ENCODE measurements at places on chromosomes 1 and 21.

DNA sequence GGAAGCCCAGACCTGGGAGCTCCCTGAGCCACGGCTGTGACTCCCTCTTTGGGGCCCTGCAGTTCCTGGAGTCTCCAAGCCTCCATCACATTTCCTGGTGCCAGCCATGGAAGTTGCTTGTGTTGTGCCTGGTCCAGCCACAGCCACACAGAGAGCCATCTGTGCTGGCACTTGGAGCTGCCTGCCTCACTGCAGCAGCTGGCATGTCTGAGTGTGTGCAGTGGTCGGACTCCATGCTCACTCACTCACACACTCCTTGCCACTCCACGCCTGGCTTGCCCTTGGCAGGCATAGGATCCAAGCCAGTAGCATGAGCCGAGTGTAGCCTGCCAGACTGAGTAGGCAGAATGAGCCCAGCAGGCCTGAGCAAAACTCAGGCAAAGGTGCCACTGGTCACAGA, 516.3 kb upstream of the BEND5 start:
- DNase-seq = no peak

DNA sequence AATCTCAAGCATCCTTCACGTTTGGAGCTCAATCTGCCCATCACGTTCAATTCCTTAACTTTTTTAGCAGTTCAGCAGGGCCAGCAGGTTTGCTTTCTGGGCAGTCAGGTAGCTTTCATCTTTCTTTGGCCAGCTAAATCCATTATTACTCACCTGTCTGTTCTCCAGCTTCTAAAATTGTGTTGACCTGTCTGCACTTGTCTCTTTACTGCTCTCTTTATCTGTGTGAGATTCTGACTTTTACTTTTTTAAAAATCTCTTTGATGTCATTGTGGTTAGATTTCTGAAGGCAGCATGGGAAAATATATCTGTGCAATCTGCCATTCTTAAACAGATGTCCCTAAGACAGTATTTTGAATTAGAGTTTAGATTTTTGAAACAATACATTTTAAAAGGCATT, 24.9 kb upstream of the CYYR1 start:
- DNase-seq = no peak

DNA sequence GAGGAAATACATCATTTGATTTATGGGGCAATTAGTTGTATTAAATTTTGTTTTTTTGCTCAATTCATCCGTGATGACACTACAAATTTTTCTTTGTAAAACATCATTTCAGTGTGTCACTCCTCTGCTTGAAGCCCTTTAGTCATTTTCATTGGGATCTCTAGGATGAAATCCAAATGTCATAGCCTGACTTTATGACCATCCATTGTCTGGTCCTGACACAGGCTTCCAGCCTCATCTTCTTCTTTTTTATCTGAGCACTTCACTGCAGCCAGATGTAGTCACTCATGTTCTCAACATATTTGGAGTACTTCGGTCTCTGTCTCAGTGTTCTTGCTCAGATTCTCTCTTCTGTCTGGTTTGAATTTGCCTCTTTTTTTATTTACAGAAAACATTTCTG, 173.1 kb downstream of the HMCN1 start:
- DNase-seq = no peak

GRCh38 chr1:37634244-37634991, at the start of gene RSPO1:
Gene RSPO1 (minus strand): TSS chr1:37634892. CDS start chr1:37629661, 5,231 bp downstream.
- peak; percentile 31 for DNase-seq

DNA sequence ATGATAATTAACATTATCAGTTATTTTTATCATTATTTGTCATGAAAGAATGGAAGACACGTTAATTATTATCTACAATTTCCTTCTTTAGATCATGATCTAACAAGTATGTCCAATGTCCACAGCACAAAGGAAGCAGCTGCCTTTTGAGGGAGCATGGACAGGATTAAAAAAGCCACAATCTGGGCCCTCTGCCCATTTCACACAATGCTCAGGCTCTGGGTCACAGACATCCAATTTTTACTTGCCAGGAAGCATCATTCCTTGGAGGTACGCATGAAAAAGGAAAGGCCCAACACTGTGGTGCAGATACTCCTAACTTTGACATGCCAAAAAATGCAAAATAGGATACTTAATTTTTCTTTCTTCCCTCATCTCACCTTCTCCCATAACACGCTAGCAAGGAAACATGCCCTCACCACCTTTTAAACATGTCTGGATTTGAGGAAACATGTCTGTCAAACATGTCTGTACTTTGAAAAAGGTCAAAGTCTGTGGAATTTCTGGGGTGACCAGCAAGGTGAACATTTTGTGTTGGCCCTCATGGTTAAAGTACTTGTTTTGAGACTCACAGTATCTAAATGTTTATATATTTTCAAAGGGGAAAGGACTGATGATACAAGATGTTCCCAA, 40.0 kb downstream of the GADD45A start:
- peak; percentile 75 for DNase-seq

DNA sequence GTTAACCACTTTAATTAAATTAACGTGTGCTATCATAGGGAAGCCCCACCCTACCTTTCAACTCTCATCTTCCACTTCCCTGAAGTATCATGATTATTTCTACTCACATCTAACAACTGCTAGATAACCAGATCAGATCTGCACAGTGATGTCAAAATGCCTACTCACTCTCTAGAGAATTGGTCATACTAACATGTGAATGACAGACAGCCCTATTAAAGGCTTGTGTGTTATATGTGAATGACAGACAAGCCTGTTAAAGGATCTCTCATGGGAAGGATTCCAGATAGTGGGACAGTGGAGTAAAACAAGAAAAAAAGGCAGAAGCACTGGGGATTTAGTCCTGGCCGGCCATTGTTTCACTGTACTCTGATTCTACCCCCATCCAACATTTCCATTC, 12.6 kb downstream of the VTCN1 start:
- DNase-seq = no peak

DNA sequence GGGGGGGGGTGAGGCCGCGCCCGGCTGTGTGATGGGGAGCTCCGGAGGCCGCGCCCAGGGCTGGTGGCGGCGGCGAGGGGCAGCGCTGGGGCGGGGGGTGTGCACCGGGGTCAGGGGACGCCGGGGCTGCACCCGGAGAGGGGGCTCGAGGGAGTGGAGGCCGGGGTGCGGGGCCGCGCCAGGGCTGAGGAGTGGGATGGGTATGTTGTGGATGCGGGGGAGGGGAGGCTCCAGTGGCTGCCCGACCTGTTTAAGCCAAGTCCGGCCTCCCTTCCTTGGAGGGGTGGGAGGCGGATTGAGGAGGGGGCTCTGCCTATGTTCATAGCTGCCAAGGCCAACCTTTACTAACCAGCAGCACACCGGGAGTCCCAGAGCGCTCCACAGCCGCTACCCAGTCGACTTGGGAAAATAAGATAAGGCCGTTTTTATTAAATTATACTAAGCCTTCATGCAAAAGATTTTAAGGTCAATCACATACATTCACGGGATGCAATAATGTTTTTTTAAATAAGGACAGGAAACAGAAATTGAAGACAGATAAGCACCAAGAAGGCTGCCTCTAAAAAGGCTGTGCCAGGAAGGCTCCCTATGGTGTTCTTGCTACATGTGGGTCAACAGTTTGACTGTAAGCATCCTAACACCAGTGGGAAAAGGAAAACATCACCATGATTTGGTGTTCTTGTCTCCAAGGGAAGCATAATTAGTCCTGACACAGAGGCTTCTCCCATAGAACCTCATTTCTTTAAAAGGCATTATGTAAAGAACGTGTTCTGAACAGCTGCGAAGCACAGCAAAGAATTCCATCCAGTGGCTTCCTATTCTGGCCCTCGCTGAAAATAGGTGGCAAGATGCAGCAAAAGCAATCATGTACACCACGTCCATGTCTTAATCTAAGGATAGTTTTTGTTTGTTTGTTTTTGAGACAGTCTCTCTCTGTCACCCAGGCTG, 626 bp upstream of the HLCS start:
- peak; percentile 15 for DNase-seq

GRCh38 chr1:39892601-39893595, 8.8 kb downstream of the MYCL start:
- DNase-seq = peak; percentile 62

GRCh38 chr1:26161415-26162219, 2.7 kb downstream of the FAM110D start:
- DNase-seq = peak; percentile 62

DNA sequence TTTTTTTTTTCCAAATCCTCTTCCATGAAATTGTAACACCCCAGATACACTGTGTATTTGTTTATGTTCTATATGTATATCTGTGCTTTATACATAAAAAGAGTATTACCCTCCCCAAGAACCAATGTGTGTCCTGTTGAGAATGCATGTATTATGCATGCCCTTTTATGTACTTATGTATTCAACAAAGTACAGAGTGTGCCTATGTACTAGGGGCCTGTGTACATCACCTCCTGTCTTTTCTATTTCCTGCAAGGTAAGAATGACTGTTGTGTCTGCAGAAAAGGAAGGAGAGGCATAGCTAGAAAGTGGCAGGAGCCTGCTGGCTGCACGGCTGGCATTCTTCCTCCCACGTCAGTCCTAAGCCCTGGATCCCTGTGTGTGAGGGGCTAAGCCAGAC, 7.0 kb downstream of the TMEM61 start:
- no peak for DNase-seq

DNA sequence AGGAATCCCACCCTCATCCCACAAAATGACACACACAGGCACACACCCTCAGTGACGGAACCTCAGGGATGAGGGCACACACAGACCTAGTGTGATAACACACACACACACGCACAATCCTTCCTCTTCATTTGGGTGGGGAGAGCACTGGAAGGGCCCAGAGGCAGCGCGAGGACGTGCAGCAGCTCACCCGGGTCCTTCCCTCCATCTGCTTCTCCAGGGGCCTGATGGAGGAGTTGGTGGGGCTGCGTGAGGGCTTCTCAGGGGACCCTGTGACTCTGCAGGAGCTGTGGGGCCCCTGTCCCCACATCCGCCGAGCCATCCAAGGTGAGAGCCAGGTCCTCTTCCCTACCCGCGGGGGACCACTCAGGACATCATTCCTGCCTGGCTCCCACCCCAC, 557 bp downstream of the CLCNKA start:
- DNase-seq = no peak

DNA sequence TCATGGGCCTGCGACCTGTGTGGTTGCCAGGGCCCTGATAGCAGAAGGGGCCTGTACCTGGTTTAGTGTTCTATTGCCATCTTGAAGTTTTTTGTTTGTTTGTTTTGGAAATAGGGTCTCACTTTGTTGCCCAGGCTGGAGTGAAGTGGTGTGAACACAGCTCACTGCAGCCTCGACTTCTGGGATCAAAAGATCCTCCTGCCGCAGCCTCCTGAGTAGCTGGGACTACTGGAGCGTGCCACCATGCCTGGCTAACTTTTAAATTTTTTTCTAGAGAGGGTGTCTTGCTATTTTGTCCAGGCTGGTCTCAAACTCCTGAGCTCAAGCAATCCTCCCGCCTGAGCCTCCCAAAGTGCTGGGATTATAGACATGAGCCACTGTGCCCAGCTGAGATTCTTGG, 72.9 kb downstream of the UBE2T start:
- DNase-seq = no peak

DNA sequence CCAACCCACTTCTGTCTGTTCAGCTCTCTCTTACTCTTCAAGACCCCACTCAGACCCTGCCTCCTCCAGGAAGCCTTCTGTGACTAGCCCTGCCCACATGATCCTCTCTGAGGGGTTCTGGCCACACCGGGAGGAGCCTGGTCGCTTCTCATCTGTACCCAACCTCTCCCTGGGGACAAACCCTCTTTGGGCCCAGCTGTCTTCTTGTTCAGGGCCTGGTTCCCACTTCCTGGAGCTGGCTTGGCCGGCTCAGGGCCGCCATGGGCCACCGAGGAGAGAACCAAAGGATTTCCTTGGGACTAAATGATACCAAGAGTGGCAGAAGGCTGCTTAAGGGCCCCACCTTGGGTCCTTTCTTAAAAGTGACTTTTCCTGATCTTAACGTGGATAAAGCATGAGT, 124.7 kb upstream of the ZBTB40 start:
- no peak for DNase-seq
